ENCODE measurements at places on chromosomes 2 and 18. TPM values are rescaled to one million over a fixed set of nuclear protein-coding genes. Genes with fewer than 3 reads are reported as not detected.

CYP26B1 gene
- total RNA-seq: not detected

MAP3K19 gene
- total RNA-seq: not detected

ADGRF3 gene
- total RNA-seq: 2.3 TPM

LIPT1 gene
- total RNA-seq: 6.7 TPM

DNAJC5G gene
- not detected for total RNA-seq

DNA sequence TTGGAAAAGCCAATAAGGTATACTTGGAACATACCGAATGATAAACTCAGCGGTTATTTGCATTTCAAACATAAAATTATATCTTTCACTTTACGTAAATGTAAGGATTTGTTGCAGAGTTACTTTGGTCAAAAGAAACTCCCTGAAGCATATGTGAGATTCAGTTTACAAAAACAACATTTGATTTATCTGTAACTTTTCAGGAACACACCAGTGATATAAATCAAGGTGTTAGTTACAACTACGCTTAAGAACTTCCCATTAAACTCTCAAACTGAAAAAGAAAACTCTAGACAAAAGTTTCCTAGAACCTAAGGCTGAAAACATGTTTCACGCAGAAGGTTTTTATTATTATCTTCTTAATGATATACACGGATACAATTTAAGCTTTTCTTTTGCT, 110.6 kb upstream of the MEIS1 start:
- DNase-seq: no peak

DNA sequence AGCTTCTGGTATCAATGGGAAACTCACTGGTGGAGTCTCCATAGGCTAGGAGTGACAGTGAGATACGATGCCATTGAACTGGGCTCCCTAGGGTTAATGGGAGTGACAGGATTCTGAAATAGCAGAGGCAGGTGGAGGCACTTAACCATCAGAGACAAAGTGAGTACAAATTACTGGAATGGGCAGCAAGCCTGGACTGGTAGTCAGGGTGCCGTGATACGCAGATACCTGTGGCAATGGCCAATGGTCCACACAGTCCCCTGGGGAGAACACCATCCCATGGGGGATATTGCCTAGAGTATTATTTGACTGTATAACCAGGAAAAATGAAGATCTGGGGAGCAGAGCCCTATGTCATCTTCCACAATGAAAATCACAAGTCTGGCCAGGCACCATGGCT, 17.3 kb downstream of the CHCHD5 start:
- no peak for DNase-seq

GRCh38 chr18:6982398-6982797, 135.2 kb downstream of the LAMA1 start:
- DNase-seq: no peak

DNA sequence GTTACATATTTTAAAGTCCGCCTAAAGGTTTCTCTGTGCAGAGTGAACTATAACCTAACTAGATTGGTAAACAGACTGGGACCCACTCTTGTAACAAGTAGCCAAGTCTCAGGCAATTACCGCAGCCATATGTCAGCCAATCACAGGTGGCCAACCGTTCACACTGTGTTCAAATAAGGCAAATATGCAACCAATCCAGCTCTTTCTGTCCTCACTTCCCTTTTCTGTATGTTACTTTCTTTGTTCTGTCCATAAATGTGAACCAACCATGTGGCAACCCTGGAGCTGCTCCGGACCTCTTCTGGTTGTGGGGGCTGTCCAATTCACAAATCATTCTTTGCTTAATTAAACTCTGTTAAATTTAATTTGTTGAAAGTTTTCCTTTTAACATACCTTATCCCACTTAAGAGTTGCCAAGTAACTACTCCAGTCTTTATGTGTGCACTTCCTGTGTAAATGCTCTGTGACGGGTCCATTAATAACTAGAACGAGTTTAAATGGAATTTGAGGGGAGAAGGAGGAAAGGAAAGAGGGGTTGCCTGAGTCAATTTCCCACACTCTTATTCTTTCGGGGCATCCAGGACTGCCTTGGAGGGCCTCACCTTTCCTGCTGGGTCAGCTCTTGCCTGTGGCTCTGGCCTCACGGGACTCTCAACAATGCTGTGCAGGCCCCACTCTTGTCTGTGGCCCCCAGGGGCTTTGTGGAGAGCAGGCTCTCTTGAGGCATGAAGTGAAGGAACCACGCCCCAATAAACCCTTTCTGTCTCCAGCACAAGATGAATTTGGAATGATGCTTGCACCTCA, 6.6 kb upstream of the RPL37A start:
- no peak for DNase-seq

GRCh38 chr2:146853741-146854444, 990.9 kb upstream of the ACVR2A start:
- no peak for DNase-seq

GRCh38 chr2:27828305-27828704, 56.8 kb downstream of the MRPL33 start:
- no peak for DNase-seq

- no peak for DNase-seq
Measured at GRCh38 chr2:119553687-119554344, 9.6 kb downstream of the CFAP221 start.

- no peak for DNase-seq
Measured at GRCh38 chr18:58135183-58135641, 91.2 kb downstream of the NEDD4L start.

GRCh38 chr2:40754912-40755311, 303.0 kb upstream of the SLC8A1 start:
- DNase-seq: no peak
